ENCODE measurements at places on chromosomes 1 and 21.

- DNase-seq = no peak
Observed at GRCh38 chr1:200405264-200405663, 4.6 kb downstream of the ZNF281 start.

DNA sequence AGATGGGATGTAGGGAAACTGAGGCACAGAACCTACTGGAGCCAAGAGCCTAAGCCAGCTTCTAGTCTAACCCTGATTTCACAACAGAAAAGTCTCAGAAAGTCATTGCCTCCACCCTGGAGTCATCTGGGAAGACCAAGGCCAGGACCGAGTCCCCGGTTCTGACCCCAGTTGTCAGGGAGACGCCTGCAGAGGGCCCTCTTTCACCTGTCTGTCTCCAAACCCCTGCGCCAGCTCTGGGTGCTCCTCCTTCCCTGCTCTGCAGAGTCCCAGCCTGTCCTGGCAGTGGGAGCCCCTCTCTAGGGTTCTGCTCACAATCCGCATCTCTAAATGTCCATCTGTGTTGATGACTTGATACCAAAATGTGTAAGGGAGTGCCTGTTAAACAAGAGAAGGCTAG is 149.7 kb downstream of the PGBD5 start:
- no peak for DNase-seq

DNA sequence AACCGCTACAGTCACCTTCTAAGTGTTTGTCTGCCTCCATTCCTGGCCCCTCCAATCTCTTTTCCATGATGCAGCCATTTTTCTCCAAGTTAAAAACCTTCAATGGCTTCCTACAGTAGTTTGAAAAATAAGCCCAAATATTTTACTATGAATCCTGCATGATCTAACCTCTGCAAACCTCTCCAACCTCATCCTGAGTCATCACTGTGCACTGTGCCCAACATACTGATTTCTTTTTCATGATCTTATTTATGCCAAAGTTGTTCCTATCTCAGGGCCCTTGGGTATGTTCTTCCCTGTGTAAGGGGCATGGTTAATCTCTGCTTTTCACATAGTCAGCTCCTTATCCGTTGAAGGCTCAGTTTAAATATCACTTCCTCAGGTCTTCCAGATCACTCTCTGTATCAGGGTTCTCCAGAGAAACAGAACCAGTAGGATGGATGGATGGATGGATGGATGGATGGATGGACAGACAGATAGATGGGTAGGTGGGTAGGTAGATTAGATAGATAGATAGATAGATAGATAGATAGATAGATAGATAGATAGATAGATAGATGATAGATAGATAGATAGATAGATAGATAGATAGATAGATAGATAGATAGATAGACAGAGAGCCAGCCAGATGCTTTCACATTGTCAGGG is 18.1 kb upstream of the PTPN14 start:
- DNase-seq = no peak

GRCh38 chr1:19612530-19612929 is 31.6 kb upstream of the NBL1 start:
- no peak for DNase-seq

DNA sequence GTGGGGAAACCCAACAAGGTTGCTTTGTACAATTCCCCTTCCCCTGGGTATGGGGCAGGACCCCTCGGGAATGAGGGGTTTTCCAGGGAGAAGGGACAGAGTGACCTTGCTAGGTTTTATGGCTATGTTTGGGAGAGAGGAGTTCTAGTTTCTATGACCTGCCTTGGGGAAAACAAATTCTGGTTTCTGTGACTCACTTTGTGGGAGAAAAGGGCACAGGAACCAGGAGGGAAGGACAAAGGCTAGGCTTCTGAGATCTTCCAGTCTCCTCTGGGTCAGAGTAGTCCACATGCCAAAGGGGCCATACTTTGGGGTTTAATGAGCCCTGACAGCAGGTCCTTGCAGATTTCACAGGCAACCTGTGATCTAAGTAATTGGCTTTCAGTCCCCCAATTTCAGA is 5.5 kb upstream of the PTGER3 start:
- DNase-seq = no peak

DNA sequence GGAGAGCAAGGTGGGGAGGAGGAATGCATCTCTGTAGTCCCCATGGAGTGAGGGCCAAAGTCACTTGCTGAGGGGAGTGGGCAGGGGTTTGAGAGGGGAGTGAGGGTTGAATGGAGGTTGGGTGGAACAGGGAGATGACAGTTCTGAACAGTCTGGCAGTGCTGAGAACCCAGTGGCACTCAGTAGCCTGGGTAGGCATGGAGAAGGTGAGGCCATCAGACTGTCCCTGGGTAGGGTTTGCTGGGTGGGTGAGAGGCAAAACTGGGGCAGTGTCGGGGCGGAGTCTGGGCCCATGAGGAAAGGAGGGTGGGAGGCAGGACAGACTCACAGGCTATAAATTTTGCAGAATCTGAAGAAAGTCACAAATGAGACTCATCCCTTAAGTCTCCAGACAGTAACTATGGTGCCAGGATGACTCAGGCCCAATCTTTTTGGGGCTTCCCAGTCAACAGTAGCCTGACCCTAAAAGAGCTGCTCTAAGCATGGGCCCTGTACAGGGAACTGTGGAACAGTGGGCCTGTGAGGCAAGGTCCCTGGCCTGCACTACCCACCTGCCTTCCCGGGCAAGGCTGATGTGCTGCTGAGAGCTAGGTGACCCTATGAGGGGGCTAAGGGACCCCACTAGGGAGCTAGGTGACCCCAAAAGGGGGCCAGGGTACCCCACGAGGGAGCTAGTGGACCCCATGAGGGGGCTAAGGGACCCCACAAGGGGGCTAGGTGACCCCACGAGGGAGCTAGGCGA is 51.0 kb upstream of the DMRTB1 start:
- no peak for DNase-seq

- no peak for DNase-seq
Observed at GRCh38 chr1:206117151-206117948, at the start of gene AVPR1B. TSS of gene AVPR1B (minus strand) at chr1:206117388. CDS start at chr1:206116890, 498 bp downstream.

DNA sequence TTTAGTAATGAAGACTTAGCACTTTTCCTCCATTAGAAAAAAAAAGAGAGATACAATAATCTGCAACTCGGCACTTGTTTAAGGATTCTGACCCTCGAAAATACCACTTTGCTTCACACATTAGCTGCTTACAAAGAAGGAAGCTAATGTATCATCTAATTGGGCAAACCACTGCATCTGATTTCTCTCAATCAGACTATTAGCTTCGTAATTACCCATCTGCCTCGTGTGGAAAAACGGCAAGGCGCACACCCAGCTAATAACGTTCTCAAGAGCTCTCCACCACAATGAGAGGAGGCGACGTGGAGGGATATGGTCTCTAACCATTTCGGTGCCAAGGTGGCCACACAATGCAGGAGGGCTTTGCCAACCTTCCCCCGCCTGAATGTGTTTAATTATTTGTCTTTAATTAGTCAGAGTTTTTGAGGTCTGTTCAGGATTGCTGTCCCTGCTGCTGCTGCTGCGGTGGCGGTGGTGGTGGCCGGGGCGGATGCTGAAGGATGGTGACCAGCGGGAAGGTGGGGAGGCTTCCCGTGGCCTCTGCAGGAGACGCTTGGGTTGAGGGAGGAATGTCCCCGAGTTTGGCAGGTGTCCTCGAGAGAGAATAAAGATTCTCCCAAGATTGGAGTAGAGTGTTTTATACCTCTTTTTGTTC is 374.5 kb downstream of the RPS6KC1 start:
- DNase-seq = no peak

DNA sequence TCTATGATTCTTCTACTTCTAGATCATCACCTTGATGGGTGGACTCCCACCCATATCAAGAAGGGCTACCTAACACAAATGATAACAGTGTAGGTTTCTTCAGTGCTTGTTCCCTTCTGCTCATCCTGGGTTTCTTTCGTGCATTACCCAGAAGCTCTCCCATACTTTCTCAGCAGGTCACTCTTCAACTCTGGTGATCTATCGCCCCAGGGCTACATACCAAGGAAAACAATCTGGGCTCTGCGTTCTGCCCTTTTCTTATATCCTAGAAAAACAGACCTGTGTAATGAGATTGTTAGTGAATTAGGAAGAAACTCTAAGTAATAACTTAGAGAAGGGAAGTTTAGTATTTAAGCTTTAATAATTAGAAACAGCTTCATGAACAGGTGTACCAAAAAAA is 370.6 kb upstream of the SPAG17 start:
- no peak for DNase-seq

DNA sequence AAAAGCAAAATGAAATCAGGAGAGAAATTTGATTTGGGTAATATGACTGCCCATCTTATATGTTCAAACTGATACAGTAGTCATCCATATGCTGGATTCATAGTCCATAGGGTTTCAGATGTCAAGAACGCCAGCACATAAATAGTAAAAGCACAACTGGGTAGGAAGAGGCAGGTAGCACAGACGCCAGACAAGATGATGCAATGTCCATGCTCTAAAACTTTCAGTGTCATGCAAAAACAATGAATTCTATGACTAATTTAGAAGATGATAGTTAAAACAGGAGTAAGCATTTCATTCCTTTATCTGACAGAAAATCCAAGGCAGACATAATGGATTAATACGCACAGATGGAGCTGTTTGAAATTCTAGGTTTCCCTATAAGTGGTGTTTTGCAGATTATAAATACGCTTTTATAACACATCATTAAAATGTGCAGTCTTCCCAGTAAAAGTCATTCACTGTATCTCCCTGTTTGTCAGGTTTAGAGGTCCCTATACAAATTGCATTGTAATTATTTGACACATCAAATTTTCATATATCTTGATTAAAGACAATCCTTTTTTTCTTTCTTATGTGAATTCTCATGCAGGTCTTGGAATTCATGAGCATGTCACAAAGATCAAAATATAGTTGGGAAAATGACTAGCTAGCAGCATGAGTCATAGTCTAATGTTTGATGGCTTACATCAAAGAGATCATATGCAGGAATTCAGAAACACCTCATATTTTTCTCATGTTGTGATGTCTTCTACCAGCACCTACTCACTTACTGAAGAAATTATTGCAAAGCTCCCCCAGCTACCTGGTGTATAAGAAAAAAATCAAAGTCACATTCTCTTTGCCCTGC is 139.9 kb downstream of the DSCAM start:
- DNase-seq = no peak

DNA sequence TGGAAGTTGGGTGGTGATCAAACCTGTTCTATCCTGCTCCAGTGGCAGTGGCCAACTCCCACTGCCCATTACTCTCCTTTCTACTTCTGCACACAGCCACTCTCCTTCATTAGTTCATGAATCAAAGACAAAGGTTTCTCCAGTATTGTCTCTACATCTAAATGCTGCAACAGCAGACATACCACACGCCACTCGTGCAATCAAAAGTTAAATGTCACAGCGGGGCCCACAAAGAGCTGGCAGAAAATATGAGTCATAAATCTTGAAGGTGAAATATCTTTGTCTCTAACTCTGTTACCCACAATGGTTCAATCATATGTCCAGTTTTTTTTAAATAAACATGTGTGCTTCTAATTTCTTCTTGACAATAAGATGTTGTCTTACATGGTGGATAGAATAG is 13.3 kb downstream of the APCS start:
- no peak for DNase-seq

DNA sequence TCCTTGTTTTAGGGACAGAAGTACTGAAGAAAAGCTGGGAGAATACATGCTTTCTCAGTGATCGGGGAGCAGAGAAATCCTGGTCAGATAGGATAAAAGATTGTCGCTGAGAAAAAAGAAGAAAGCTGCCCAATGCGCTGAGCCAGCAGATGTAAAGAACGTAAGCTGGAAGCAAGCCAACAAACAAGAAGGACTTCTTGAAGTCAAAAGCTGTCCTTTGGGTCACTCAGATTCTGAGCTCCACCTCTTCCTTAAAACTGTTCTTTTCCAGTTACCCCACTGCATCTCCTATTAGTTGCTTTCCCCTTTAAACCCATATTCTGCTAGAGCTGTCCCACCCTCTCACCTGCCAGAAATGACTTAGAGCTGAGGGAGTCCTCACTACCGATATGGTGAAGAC is 64.8 kb downstream of the GPR137B start:
- DNase-seq = no peak
